ENCODE measurements at places on chromosomes 3 and 15. TPM values are rescaled to one million over a fixed set of nuclear protein-coding genes. Genes with fewer than 3 reads are reported as not detected.

Gene GPR87
- total RNA-seq: not detected

Gene ACP3
- under 0.01 TPM for total RNA-seq

Gene ALAS1
- total RNA-seq: 35.4 TPM

Gene CLDN16
- under 0.01 TPM for total RNA-seq

All from osteoblast (primary cell).